ENCODE measurements at places on chromosomes 12 and 14.

DNA sequence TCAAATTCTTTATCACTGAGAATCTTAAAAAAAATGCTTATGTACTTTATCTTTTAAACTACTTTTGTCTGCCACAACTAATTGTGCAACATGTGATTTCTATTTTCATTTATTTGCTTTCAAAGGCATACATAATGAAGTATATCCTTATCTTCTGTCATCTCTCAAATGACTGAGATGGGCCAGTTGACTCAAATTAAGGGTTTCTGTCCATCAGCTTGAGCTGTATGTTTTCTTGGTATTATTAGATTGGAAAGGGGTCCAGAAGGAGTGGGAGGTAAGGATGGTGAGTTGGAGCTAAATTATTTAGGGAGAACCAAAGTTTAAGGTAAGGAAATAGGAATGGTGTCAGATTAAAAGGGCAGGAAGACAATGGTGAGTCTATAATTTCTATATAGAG lies 408.4 kb upstream of the SEL1L start:
- no peak for DNase-seq

DNA sequence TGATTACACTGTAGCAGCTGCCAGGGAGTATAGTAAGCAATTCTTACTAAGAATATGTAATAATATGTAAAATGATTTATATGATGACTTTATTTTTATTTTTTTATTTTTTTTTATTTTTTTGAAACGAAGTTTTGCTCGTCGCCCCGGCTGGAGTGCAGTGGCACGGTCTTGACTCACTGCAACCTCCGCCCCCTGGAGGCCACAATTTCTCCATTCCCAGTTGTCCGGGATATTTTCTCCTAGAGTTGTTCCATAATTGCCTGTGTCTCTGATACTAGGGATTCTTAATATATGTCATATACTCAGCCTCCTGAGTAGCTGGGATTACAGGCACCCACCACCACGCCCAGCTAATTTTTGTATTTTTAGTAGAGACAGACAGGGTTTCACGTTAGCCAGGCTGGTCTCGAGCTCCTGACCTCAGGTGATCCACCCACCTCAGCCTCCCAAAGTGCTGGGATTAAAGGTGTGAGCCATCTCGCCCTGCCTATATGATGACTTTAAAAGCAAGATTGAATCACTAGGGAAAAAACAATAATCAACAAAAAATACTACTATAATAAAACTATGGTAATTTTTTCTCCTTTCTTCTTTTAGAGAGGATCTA lies 12.2 kb upstream of the ITPR2 start:
- no peak for DNase-seq

DNA sequence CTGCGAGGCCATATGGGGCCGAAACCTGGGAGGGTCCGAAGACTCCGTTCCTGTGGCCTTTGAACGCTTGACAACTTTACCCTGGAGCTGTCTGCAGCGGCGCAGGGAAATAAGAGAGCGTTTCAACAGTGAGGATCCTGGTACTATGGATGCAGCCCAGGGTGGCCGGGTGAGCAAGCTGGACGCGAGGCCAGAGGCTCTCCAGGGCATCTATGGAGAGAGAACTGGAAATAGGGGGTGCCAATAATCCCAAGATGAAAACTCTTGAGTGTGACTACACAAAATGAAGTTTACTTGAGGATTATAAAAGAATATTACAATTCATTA lies 1.1 kb upstream of the ABCC9 start:
- no peak for DNase-seq

- no peak for DNase-seq
These were observed 41.8 kb upstream of the KCNK13 start for GRCh38 chr14:90019824-90020523.

GRCh38 chr14:31592631-31593030 lies 31.4 kb downstream of the NUBPL start:
- DNase-seq = no peak

- DNase-seq = no peak
These were observed 40.5 kb upstream of the CLMN start for GRCh38 chr14:95359994-95360826.

DNA sequence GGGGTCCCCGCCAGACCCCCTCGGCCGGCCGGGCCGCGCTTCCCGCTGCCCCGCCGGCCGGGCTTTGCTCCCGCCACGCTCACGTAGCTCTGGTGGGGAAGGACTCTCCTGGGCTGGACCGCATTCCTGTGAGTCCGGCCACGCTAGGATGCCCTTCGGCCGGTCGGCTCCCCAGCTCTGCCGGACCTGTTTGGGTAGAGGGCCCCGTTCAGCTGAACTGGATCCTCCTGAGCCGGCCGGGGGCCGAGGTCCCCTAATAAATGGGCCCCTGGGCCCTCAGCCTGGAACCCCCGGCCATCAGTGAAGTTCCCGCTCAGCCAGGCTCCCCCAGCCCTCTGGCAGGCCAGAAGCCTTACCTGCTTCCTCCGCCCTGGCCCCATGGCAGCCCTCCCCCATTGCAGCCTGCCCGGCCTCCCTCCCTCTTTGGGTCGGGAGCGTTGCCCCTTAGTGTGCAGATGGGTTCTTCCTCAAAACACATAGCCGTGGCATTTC lies 593 bp downstream of the UNC119B start:
- DNase-seq = peak; percentile 57

- no peak for DNase-seq
These were observed 70.3 kb downstream of the STON2 start for GRCh38 chr14:81329640-81330381.

GRCh38 chr14:67426983-67427606 lies 15.1 kb upstream of the PLEK2 start:
- DNase-seq = peak; percentile 81

GRCh38 chr12:80589077-80589476 lies 118.4 kb upstream of the MYF6 start:
- DNase-seq = no peak

- no peak for DNase-seq
These were observed 90.2 kb downstream of the KSR2 start for GRCh38 chr12:117878605-117879004.
